ENCODE measurements at places on chromosomes 5 and 9.

DNA sequence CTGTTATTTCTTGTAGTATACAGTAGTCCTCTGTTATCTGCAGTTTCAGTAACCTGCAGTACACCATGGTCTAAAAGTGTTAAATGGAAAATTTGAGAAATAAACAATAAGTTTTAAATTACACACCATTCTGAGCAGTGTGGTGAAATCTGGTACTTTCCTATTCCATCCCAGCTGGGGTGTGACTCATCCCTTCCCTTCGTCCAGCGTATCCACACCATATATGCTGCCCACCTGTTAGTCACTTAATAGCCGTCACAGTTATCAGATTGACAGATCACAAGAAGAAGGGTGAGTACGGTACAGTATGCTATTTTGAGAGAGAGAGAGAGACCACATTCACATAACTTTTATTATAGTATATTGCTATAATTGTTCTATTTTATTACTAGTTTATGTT is 28.9 kb downstream of the FAM151B start:
- DNase-seq, result no peak

DNA sequence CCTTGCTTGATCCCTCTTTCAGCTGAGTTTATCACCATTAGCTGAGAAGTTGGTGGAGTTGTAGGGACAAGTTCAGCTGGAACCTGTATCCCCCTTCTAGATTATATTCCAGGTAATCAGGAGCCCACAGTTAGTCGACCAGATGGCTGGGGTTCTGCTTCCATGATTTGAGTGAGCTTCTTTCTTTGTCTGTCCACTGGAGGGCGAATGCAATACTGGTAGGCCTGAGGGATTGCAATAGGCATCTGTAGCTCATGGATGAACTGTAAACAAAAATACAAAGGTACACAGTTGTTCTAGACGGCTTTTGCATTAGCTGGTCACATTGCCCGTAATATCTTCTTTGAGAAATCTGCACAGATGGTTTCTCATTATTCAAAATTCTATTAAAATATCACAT is 88.9 kb downstream of the PCSK5 start:
- no peak for DNase-seq

GRCh38 chr5:118165619-118166018 is 822.7 kb downstream of the DTWD2 start:
- no peak for DNase-seq

DNA sequence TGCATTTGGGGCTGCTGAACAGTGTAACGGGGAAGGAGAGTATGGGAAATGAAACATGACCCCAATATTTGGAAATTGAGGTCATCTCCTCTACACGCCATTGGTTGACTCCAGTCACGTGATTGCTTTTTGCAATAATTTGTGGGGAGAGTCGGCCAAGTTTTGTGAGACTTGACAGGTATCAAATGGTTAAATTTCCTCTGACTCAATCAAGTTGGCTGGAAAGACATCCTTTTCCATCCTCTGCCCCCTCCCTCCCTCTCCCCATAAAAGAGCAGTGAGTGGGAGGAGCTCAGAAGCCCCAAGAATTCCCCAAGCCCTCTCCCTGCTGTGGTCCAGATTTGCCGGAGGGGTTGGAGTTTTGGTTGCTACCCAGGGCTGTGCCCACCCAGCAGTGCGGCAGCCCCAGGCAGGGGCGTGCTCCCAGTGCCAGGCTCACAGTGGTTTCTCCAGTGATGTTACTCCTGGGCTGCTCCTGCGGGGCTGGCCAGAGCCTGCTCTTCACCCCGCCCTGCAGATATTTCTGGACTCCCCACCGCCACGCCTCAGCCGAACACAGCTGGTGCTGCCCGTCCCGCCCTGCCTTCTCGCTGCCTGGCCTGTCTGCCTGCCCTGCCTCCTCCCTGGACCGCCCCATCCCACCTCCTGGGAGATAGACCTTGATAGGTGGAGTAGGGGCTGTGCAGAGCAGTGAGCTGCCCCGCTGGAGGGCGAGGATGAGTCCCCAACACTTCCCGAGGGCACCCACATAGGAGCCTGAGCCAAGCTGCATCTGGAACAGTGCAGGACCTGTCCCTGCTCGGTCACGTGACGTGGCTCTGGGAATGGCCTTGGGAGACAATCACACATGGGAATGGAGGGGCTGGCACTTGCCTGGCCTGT is 3.4 kb downstream of the COL5A1 start:
- DNase-seq, result no peak

- DNase-seq, result no peak
Measured at GRCh38 chr9:92463984-92464383, 18.3 kb downstream of the ASPN start.

GRCh38 chr5:145685417-145685816 is 149.7 kb downstream of the PRELID2 start:
- DNase-seq, result no peak

- DNase-seq, result no peak
Measured at GRCh38 chr5:143561219-143561618, 157.7 kb upstream of the NR3C1 start.

- DNase-seq, result no peak
Measured at GRCh38 chr5:64884541-64884940, 115.8 kb downstream of the CWC27 start.

DNA sequence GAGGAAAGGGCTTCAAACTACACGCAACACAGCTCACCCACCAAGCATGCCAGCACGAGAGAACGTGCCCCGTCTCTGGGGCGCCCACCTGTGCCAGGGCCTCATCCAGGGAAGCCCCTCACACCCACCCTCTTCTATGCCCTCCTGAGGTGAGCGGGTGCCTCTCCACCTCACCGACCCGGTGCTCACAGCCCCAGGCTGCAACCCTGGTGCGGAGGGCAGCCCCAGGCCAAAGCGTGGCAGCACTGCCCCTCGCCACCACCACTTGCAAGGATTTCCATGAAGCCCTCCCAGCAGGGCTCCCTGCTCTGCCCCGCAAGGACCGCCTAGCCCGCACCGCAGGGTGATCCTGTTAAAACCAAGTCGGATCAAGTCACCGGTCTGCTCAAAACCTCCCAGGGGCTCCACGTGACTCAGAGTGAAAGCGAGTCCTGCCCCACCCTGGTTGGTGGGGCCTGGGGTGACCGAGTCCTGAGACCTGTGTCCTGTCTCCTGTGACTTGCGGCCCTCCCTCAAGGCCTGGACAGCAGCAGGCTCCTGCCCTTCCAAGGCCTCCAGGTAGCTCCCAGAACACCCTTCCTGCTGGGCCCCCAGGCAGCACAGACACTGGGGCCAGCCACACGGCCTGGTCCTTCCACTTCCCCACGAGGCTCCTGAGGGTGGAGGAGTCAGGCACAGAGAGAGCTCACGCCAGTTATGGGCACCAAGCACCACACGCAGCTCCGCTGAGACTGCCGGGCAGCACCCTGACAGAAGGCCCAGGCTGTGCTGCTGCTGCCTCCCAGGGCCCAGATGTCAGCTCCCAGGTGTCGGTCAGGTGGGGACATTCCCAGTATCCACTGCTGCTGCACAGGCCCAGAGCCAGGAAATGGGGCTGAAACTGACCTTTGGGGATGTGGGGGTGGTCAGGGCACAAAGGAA is 12.7 kb downstream of the BRD3 start:
- no peak for DNase-seq

- DNase-seq, result no peak
Measured at GRCh38 chr5:157029457-157029856, 29.5 kb downstream of the HAVCR1 start.

DNA sequence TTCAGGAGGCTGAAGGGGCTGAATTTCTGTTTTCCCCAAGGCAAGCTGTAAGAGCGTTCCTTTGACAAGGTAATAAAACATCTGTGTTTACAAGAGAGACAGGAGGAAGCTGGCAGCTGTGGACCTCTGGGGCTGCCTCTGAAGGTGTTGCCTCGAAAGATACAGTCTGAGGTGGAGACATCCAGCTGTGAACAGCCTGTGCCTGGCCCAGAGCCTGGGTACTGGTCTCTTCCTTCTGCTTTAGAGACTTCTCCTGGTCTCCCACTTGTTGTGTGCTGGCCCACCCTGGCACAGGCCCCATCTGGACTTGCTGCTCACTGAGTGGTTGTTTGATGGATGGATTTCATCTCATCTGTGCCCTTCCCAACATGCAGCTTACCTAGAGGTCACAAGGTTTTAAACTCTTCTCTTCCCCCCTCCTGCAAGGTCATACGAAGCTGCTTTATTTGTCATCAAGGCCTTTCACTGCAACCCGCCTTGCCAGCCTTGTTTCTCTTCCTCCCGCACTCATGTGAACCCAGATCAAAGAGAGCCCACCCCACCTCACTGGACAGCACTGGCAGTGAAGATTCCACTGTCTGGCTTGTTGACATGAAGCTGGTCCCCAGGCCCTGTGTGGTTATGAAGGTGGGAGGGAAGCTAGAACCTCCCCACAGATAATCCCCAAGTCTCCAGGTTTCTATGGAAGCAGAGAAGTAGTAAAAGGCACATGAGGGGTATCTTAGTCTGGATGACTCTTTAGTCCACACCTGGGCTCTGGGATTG is 35.0 kb upstream of the ALDH1B1 start:
- no peak for DNase-seq

GRCh38 chr5:10635257-10635866 is 71.5 kb downstream of the ANKRD33B start:
- no peak for DNase-seq

DNA sequence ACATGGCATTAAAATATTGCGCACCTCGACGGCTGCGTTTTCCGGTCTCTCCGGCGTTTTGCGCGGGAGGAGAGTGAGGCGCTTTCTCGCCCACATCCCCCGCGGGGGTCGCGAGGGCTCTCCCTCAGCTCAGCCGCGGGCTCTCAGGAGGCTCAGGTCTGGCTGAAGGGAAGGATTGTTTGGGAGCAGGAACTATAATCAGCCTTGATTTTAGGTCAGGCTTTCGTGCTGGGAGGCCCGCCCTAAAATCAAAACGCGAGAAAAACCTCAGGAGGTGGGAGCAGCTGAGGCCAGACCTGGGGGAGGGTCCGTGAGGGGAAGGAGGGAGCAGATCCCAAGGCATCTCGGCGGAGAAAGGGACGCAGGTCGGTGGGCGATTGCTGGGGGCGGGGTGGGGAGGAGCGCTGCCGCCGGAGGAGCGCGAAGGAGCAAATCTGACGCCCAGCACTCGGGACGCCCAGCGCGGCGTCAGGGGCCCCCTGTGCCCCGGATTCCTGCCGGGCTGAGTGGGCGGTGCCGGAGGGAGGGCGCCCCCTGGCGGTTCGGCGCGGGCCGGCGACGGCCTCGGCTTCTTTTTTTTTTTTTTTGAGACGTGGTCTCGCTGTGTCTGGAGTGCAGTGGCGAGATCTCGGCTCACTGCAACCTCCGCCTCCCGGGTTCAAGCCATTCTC is 18.7 kb upstream of the RNF130 start:
- DNase-seq, result no peak

Data from NCI-H1105 (cell line).